ENCODE measurements at places on chromosomes 2 and 18. TPM values are rescaled to one million over a fixed set of nuclear protein-coding genes. Genes with fewer than 3 reads are reported as not detected.

The ASNSD1 gene
- 14.8 TPM for total RNA-seq

The RAMP1 gene
- total RNA-seq = 48.5 TPM

The CNDP1 gene
- total RNA-seq = not detected

The B3GNT7 gene
- 14.0 TPM for total RNA-seq

The PGAP1 gene
- total RNA-seq = 5.1 TPM

The CNTNAP5 gene
- total RNA-seq = not detected

The ABCG8 gene
- total RNA-seq = not detected

The B4GALT6 gene
- 5.3 TPM for total RNA-seq

DNA sequence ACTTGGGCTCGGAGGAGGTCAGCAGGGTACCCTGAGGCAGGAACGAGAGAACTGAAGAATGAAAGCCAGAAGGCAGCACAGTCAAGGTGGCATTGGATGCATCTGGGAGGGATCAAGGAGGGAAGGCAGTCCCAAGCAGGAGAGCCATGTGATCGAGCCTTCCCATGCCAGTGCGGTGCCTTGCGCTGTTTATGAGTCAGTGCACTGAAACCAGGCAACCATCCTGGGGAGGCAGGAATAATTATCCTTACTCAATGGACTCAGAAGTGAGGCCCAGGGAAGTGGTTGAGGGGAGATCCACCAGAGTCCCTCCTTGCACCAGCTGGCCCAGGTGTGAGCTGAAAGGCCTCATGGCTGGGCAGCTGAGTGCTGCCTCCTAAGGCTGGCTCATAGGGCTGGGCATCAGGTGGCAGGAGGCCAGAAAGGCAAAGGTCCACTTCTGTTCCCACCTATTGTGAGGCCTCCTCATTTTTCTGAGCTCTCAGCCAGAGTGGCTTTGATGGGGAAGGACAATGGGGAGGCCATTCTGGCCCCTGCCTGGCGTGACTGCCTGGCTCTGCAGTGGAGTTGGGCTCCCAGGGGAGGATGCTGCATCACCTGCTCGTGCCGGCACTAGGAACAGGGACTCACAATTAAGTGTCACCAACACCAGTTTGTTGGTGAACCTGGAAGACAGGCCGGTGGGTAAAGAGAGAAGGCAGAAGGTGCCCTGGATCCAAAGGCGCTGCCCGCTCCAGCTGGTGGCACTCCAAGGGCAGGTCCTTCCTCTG, 82.3 kb downstream of the TFCP2L1 start:
- no peak for DNase-seq

- DNase-seq = no peak
Measured at GRCh38 chr2:57397550-57398360, 648.9 kb upstream of the VRK2 start.

DNA sequence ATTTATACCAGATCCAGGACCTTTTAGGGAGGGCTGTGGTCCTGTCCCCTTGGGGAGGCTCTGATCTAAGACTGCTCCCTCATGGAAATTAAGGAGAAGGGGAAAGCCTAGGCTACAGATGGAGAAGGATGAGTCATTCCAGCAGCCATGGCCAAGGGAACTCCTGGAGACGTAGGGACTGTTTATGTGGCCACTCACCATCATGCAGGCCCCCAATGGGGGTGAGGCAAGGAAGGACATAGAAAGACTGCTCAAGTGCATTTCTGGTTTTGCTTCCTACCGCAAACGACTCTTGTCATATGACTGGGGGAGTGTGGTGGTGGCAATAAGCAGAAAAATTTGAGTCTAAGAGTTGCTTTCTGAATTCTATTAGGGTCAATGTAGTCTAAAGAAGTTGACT, 54.0 kb upstream of the CYP1B1 start:
- no peak for DNase-seq

DNA sequence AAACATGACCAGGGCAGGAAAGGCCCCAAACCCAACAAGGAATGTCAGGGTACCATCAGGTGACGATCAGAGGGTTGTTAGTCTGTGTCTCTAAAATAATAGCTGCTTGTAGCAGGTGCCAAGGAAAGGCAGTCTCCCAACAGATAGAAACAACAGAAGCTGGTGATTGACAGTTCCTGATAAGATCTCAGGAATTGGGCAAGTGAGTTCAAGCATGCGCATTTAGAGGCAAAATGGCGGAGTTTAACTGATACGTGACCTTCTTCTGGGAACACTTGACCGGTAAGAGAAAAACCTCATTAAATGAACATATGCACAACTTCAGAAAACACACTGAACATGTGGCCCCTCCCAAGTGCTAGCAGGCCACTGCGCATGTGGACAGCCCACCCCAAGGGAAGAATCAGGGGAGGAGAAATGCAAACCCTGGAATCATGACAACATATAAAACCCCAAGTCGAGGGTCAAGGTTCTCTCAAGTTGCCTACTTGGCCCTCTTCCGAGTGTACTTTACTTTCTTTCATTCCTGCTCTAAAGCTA, 664.9 kb downstream of the KCNJ3 start:
- DNase-seq = no peak
